HS-27A (cell line): ENCODE measurements at places on chromosomes 6 and 20.
A peak's percentile ranks its signal among the peaks of the same experiment; 100 is the strongest.

DNA sequence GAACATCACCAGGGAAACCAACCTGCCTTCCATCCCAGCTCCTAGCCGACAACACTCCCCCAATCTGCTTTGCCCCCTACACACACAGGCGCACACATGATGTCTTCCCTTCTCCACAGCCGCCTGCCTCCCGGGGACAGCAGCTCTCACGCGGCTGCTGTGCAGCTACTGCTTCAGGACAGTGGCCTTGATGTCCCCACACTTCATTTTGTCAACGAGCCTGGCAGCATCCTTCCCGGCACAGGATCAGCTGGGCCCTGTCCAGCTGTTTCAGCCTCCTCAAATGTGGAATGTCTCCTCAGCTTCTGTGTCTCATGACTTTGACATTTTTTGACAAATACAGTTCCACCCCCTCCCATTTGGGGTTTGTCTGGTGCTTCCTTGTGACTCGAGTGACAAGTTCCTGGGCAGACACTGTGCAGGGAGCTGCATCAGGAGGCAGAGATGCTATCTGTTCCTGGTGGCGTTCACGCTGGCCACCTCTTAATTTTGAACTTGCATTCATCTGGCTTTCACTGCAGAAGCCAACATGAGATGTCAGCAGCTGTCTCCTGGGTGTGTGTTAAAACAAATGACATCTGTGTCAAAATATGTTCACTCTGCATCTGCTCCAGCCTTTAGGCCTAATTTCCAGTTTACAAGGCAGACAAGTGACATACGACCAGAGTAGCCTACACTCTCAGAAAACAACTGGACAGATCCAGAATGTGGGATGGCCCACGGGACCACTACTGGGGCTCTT is 57.2 kb downstream of the GINS1 start:
- DNase-seq: no peak

DNA sequence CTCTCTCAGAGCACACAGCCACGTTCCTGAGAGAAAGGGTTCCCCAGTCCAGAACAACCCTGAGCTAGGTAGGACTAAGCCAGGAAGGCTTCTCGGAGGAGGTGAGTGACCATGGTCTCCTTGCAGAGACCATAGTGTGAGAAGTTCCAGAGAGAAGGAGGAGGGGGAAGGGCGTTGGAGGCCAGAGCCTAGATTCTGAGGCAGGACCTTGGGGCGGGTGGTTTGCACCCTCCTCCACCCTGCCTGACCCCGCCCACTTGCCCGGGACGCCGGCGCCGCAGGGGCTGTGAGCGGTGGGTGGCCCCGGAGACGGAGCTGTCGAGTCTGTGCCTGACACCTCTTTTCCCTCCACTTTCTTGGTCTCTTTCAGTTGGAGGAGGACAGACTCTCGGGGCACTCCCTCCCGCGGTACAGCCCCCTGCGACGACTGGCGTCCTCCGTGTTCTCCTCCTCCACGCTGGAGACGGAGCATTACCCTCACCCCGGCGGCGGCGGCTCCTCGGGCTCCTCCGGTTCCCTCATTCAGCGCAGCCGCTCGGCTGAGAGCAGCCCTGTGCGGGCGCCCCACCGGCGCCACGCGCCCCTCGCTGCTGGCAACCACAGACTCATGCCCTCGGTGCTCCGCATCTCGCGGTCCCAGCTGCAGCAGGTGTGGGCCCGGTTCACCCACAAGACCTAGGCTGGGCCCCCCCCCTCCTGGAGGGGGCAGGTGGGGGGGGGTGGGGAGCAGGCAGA is 26.2 kb downstream of the TTBK1 start:
- DNase-seq: no peak

- DNase-seq: no peak
These were observed 22.6 kb downstream of the KCNK15 start for GRCh38 chr20:44768256-44768655.

- no peak for DNase-seq
These were observed 394.5 kb downstream of the PTPRT start for GRCh38 chr20:42795111-42795695.

DNA sequence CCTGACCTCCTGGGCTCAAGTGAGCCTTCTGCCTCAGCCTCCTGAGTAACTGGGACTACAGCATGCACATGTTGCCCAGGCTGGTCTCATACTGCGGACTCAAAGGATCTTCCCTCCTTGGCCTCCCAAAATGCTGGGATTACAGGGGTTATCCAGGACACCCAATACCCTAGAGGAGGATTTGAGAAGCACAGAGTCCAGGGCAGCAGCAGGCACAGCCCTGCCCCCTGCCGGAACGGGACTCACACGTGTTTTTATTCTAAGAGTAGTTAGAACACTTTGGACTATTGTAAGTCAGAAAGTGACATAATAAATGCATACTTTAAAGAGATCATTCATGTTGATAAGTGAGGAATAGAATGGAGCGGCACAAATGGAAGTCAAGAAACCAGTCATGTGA is 80.2 kb downstream of the C6orf118 start:
- DNase-seq: no peak

- DNase-seq: no peak
These were observed 110.2 kb downstream of the PHF3 start for GRCh38 chr6:63745784-63746183.

DNA sequence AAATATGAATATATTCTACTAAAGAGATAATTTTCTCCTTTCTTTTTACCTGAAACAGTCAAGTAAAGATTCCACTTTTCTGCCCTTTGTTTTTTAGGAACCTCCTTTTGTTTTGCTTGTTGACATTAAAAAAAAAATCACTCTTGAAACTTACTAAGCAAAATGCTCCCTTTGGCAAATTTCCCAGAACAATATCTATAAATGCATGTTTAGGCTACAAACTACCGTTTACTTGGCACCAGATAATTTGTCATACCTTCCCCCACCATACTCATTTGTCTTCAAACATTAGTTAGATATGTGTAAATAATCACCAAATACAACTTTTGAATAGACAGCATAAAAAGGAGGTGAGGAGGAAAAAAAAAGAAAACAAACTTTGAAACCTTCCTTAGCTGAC is 604.7 kb downstream of the RFPL4B start:
- DNase-seq: no peak

- no peak for DNase-seq
These were observed 2.8 kb downstream of the SLC12A5 start for GRCh38 chr20:46031701-46032254.

GRCh38 chr6:134363323-134364039 is 45.6 kb upstream of the SGK1 start:
- no peak for DNase-seq

GRCh38 chr20:14583413-14583812 is 246.0 kb upstream of the FLRT3 start:
- no peak for DNase-seq

GRCh38 chr6:156256161-156256560 is 521.0 kb upstream of the ARID1B start:
- DNase-seq: no peak

- peak; percentile 75 for DNase-seq
These were observed 177.8 kb upstream of the ECI2 start for GRCh38 chr6:4313044-4313686.

DNA sequence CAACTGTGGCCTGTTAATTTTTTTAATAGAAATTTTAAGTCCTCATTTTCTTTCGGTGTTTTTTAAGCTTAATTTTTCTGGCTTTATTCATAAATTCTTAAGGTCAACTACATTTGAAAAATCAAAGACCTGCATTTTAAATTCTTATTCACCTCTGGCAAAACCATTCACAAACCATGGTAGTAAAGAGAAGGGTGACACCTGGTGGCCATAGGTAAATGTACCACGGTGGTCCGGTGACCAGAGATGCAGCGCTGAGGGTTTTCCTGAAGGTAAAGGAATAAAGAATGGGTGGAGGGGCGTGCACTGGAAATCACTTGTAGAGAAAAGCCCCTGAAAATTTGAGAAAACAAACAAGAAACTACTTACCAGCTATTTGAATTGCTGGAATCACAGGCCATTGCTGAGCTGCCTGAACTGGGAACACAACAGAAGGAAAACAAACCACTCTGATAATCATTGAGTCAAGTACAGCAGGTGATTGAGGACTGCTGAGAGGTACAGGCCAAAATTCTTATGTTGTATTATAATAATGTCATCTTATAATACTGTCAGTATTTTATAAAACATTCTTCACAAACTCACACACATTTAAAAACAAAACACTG is 10.1 kb downstream of the HFE start:
- DNase-seq: no peak

GRCh38 chr6:81683912-81684311 is 68.6 kb downstream of the TENT5A start:
- no peak for DNase-seq

- DNase-seq: no peak
These were observed 260.0 kb upstream of the SUPT3H start for GRCh38 chr6:45637611-45638257.

DNA sequence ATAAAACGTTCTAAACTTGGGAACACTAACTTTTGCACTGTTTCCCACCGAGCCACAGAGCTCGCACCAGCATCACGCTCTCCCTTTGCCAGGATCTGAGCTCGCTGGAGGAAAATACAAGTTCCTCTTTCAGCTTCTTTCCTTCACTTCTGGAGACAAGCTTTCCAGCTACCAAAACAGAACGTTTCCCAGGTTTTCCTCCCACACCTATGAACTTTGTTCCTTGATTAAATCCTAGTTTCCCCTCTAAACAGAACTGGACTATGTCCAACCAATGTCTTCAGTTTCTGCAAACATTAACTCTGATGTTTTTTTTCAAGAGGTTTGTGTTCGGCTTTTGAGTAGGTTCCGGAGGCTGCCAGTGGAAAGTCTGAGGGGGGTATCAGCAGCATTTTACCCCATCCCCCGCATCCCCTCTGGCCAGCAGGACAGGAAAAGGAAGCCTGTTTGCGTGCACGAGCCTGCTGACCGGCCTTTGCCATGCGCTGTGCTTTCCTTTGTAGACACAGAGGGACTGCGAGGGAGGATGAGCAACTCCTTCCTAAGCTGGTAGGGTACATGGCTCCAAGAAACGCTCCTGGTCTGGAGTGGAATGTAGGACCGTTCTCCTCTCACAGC is 135.5 kb downstream of the LY86 start:
- DNase-seq: no peak

GRCh38 chr6:10146715-10147451 is 268.0 kb downstream of the TFAP2A start:
- no peak for DNase-seq

DNA sequence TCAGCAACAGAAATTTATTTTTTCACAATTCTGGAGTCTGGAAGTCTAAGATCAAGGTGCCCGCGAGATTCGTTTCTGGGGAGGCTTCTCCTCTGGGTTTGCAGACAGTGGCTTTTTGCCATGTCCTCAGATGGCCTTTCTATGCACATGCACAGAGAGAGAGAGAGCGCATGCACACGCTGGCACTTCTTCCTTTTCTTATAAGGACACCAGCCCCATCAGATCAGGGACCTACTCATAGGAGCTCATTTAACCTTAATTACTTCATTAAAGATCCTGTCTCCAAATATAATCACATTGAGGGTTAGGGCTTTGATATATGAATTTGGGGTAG is 260.7 kb upstream of the PLCB4 start:
- DNase-seq: no peak

DNA sequence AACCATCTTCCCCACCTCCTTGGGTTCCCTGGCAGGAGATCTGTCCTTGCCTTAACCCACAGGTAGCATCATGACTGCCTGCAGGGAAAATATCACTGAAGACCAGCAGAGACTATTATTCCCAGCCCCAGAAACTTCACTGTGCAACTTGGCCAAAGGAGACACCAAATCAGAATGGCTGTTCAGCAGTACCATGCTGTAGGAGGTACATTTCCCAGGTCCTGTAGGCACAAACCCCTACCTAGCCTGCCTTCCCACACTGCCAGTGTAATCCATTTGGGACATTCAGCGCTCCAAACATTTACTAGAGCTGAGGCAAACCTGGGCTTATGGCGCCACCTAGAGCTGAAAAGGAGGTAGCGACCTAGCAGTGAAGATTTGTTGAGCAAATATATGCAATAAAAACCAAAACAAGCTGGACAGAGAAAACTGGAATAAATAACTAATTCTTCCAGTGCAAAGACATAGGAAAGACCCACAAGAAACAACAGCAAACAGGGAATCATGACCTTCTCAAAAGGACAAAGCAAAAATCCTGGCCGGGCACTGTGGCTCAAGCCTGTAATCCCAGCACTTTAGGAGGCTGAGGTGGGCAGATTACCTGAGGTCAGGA is 60.3 kb downstream of the VTA1 start:
- peak; percentile 22 for DNase-seq

GRCh38 chr6:155232848-155233247 is 31.0 kb upstream of the CLDN20 start:
- DNase-seq: no peak

DNA sequence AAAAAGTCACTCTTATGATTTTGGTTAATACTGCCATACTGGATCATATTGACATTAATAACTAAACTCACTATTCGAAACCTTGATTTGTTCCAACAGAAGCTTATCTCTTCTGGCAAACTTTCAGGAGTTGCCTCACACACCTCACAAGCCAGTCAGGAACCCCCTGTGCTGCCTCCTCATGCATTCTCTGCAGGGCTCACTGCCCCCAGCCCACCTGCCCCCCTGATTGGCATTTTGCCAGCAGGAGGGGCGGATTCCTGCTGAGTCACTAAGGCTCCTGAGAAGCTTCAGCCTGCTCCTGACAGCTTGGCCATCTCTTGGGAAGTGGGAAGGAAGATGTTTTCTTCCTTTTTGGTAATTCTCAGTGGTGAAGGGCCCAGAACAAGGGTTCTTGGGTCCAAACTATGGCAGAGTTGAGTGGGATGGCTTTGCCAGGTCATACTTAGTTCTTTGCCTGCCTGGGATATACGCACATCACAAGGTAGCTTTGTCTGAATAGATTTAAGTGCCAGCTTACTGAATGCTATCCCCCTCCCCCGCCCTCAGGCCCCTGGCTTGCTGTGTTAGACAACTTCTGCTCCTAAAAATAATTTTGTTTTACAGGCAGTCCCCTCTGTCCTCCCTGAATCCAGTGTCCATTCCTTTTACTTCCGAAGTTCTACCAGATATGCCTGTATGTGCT is 31.4 kb downstream of the SLC35F1 start:
- no peak for DNase-seq

DNA sequence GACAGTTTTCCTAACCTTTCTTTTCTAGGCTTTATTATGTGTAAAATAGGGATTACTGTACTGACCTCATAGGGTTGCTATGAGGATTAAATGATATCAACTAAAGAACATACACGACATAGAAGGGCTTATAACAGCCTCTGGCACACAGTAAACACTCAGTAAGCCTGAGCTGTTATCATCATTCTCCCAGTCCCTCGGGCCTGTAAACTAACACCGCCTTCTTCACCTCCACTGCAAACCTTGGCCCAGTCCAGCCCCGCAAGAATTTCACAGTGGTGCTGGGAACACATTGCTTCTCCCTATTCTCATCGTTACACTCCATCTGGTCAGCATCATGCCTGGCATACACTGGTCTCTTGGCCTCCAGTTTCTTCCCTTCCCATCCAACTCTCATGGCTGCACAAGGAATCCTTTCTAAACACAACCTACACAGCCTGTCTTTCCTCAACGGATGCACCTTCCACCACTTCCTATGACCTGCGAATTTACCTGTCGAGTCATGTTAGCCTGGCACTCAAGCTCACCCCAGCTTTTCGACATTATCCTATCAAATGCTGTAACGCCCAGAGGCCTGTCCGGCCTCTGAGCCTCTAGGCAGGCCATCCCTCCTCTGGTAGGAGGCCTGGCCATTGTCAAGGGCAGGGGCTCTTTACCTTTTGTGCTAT is 92.1 kb downstream of the FYN start:
- DNase-seq: no peak

GRCh38 chr6:44257025-44257752 is at the start of gene SLC35B2:
Gene SLC35B2 (minus strand): TSS chr6:44257528. CDS start chr6:44257410, 118 bp downstream.
- DNase-seq: no peak
